ENCODE measurements at places on chromosomes 5 and 9. TPM values are rescaled to one million over a fixed set of nuclear protein-coding genes. Genes with fewer than 3 reads are reported as not detected.

Gene SLC23A1
- total RNA-seq = 0.24 TPM

Gene CRHBP
- total RNA-seq = 0.24 TPM

Gene MVB12B
- total RNA-seq = 1.7 TPM

Gene SPINK13
- not detected for total RNA-seq

Gene FABP6
- total RNA-seq = not detected

Gene WWC1
- total RNA-seq = 69.4 TPM

Gene PCDHB7
- under 0.01 TPM for total RNA-seq

Gene DPYSL3
- 4.0 TPM for total RNA-seq

Gene GAS1
- 1.5 TPM for total RNA-seq

Gene ANKRD18A
- 0.48 TPM for total RNA-seq

Gene SGCD
- 0.96 TPM for total RNA-seq

Gene CDH10
- not detected for total RNA-seq

Gene RNF224
- total RNA-seq = 0.21 TPM

Gene AP3B1
- total RNA-seq = 22.9 TPM

Gene NR5A1
- 0.21 TPM for total RNA-seq

Gene IFNK
- total RNA-seq = not detected

Gene ARSI
- total RNA-seq = 14.9 TPM

Gene NEUROG1
- not detected for total RNA-seq

Gene COL27A1
- total RNA-seq = 1.9 TPM

Gene GMCL2
- total RNA-seq = not detected

Gene DNAH5
- total RNA-seq = 0.96 TPM

Gene AK8
- 0.48 TPM for total RNA-seq

Gene DAPK1
- total RNA-seq = 8.2 TPM

Gene ARID3C
- 0.64 TPM for total RNA-seq

Gene PPP1R26
- 25.1 TPM for total RNA-seq

Gene PGM5
- total RNA-seq = under 0.01 TPM

Gene SPATA31D4
- total RNA-seq = not detected

Gene CBY3
- total RNA-seq = not detected

Gene FOXD4
- total RNA-seq = 0.24 TPM

Gene UGT3A1
- 1.4 TPM for total RNA-seq

Gene ALDH1A1
- 6.2 TPM for total RNA-seq

Gene SPATA6L
- total RNA-seq = 3.9 TPM

Gene PRR16
- 0.48 TPM for total RNA-seq

Gene GGTA1
- not detected for total RNA-seq

Gene EGFL7
- 23.9 TPM for total RNA-seq

Gene LECT2
- not detected for total RNA-seq

Gene SLC46A2
- total RNA-seq = not detected

Gene HK3
- not detected for total RNA-seq

Gene BAAT
- 0.24 TPM for total RNA-seq

Gene PCDHB8
- total RNA-seq = under 0.01 TPM

Gene EQTN
- not detected for total RNA-seq
